ENCODE measurements at places on chromosomes 4 and X.

- DNase-seq: no peak
Measured at GRCh38 chr4:105815701-105816100, 79.6 kb upstream of the NPNT start.

- DNase-seq: no peak
Measured at GRCh38 chr4:102554482-102554881, 53.3 kb downstream of the NFKB1 start.

GRCh38 chr4:95108883-95109421, 351.2 kb downstream of the BMPR1B start:
- DNase-seq: no peak

DNA sequence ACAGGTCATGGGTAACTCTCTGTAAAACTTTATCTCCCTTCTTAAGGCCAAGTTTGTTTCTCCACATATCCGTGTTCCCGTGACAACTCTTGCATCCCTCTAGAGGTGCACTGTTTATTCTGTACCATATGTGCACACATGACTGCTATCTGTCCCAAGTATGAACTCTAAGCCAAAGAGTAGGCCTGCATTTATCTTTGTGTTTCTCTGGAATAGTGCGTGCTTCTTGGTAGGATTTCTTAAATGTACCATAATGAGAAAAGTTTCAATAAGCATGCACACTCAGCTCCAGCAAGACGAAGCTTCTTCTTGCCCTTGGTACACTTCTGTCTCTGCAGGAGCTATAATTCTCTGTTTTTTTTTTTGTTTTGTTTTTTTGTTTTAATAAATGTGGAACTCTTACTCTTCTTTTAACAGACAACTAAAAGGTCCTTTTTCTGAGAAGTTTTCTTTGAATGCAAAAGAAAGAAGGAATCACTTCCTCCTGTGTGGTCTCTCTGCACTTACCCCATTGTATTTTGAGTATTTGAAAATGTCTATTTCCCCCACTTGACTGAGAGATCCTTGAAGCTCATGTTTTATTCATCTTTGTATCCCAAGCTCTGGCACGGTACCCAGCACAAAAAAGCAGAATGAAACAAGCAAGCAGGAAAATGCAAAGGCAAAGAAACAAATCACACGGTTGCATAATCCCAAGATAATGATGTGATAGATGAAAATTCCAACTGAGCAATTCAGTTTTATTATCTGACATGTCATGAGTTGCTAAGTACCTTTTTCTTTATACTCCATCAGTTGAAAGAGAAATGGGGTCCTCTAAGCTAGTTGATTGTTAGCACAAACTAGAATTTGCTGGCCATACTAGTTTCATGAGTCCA, 521.9 kb upstream of the BOD1L1 start:
- no peak for DNase-seq

DNA sequence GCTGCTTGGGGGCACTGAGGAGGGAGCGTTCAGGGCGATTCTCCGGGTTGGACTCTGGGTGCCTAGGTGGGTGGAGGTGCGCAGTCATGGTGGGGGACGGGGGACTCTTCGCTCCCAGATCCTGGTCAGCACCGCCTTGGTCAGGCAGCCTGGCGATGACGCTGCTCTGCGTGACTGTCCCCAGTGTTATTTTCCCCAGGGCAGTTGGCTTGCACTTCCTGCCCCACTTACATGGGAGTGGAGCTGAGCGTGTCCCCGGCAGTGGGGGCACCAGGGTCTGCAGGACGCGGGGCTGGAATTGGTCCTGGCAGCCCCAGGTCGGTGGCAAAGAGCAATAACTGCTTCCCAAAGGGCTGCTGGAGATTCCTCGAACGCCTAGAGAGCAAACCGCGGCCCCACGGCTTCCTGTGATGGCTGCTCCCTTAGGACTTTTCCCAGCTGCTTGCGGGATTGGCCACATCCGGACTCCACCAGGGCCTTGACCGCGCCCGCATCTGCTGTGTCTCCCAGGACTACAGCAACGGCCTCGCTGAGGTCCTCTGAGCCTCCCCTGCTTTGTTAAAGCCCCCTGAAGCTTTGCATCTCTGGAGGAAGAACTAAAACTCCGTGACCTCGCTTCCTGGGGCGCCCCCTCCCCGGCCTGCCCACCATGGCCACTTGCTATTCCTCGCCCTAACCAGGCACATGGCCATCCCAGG, 35.3 kb upstream of the GPR78 start:
- no peak for DNase-seq

DNA sequence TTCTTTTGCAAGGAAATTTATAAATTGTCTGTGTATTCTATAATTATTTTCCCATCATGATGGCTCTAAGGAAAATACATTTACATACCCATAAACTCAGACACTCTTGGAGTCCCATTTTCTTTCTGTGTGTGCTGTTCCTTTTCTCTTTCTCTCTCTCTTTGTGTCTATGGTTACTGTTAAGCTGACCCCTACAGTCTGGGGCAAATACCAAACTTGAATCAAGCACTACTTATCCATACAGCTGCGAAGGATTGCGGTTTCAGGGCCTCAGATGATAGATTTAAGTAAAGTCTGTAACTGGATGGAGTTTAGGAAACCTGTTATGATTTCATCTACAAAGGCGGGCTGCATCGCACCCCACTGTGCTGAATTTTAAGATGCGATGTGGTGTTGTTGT, 150.2 kb downstream of the SHROOM3 start:
- no peak for DNase-seq

DNA sequence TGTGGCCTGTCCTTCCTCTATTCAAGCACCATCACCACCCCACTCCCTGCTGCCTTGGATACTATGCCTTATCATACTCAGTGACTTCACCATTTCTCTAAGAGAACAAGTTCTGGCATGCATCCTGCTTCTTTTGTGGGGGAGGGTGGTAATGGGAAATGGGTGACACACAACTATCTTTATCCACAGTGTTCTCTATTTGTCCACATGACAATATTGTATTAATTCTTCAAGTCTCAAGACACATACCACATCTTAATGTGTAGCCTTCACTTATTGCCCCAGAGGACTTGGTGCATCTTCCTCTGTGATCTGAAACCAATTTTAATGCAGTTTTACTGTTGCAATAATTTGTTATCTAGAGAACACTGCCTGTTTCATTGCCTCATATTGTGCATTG, 29.3 kb upstream of the UGT2B7 start:
- DNase-seq: no peak

GRCh38 chr4:57089549-57089948, 20.6 kb downstream of the IGFBP7 start:
- no peak for DNase-seq

- peak; percentile 14 for DNase-seq
Measured at GRCh38 chr4:110184140-110184790, 14.2 kb downstream of the ELOVL6 start.

DNA sequence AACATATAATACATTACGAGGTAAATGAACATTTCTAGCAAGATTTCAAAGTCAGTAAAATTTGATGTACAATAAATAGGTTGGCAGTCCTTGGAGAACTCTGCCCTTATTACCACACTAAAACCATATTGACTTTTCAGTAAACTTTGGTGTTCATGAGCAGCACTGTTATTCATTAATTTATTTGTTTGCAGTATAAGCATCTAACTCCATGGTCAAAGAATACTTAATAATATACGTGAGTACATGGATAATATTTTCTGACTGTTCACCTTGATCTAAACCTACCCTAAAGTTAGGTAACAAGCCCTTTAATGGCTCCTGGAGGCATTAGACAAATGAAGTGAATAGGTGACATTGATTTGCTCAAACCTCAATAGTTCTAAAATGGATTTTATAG, 817.2 kb upstream of the FTHL17 start:
- DNase-seq: no peak

DNA sequence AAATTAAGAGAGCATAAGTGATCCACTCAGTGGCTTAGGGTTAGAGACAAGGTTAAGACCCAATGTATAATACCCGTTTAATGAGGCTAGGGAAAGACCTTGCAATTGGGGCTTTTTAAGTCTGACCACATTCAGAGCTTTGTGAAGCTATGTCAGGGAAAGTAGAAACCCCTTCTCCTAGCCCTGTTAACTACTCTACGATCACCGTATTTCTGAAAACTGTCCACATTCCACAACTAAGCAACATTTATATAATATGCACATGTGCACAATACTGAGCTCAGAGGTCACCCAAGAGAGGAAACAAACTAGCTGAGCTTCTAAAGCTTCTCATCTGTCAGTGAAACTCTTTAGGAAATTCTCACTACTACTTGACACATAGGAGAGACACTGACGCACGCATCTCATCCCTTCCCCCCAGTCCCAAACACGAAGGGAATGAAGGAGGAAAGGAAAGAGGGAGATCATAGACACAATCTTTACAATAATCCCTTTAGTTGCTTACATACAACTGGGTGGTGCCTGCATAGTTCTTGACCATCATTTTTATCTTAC, 56.2 kb downstream of the METTL14 start:
- no peak for DNase-seq

DNA sequence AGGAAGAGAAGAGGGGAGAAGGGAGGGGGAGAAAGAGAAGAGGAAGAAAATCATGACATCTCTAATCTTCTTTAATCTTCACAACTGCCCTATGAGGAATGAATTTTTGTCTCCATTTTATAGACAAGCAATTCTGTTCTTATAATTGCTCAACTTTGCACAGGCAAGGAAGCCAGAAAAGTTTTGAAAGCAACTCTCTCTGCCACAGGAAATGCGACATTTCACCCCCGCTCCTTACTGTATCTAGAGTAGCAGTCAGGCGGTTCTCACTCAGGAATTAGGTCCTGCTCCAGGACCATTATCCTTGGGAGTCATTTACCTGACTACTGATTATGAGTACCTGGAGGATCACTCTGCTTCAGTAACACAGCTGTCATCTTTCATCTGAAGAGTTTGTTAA, 69.2 kb upstream of the FAM9A start:
- DNase-seq: no peak

DNA sequence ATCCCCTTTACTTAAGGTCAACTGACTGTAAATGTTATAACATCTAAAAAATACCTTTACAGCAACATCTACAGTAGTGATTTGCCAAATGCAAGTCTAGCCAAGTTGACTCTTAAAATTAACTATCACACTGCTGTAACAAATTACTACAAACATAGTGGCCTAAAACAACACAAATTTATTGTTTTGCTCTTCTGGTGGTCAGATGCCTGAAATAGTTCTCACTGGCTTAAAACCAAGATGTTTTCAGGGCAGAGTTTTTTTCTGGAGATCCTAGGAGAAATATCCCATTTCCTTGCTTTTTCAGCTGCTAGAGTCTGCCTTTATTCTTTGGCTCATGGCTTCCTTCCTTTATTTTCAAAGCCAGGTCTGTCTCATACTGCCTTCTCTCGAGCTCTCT, 120.5 kb downstream of the ADGRL3 start:
- DNase-seq: no peak

DNA sequence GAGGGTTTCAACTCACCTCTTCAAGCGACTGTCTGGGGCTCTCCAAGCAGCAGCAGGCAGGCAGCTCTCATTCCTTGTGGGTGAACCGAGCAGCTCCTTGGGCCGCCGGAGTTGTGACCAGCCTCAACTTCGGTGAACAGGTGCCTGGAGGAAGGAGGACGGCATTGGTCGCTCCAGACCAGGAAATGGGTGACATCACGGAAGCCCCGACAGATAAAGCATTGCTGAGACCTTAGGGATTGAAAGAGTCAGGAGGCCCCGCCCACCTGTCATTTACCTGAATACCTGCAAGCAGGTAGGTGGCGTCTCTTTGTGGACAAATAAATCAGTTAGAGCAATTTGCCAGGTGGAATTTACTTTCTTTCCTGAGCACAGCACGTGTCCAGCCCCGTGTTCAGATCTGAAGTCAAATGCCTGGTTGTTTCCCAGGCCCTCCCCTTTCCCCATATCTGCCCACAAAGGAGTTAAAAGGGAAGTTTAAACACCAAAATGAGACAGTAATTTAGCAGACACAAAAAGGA, at the start of gene LNX1:
LNX1 (minus strand) TSS at position 115 of the 521 bp plus-strand sequence. CDS start 17,484 bp downstream, outside the sequence.
- peak; percentile 93 for DNase-seq

DNA sequence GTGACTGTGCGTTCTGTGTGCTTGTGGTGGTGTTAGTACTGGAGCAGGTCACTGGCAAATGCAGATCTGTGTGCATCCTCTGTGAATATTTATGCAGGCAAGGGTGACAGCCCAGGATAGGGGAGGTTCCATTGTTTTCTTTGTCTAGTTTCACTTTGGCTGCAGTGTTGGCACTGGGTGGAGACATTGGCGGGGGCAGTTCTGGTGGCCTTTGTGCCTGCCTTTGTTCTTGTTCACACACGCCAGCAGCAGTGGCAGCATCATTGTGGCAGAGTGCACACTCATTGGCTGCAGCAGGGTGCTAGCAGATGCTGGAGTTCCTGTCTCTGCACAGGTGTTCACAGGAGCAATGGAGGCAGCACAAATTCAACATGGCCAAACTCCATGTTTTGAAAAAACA, 495.3 kb downstream of the UBE2NL start:
- DNase-seq: no peak
